Hematopoietic multipotent progenitor cell treated with erythropoietin and hydrocortisone succinate and interleukin-3 and kit ligand, for 4 days (in vitro differentiated cells): ENCODE measurements at places on chromosomes 16 and 17.

DNA sequence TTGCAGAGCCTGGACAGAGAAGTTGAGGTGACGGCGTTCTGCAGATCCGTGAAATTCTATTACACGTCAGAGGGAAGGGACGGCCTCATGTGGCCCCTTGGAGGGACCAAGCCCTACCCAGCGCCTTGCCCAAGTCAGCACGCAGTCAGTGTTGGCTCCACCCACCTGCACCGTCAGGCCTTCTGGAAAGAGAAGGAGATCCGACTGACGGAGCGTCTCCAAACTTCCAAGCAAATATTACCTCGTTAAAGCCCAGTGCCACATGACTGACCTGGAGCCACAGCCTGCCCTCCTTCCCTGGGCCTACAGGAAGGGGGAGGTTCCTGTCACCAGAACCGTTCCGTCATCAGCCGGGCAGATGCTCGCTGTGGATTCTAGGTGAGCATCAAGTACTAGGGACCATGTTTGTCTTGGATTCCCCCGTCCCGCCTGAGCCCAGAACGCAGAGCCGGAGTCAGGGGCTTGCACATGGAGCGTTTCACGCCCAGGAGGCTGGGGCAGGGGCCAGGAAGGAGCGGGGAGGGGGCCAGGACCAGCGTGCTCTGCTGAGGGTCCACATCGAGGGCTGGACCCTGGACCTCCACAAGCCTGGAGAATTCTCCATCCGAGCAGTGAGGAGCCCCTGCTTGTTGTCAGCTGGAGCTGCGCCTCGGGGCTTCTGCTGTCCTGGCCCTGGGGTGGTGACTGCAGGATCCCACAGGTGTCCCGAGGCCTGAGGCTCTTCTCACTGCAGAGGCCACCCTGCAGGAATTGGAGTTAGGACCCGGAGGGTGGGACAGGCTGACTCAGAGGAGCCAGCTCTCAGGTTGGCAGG lies 22.6 kb upstream of the METRNL start:
- DNase-seq, result no peak

- no peak for DNase-seq
These were observed 24.2 kb downstream of the MPG start for GRCh38 chr16:102060-102855.

GRCh38 chr17:10050597-10051101 lies 145.6 kb upstream of the RCVRN start:
- peak; percentile 62 for DNase-seq

- DNase-seq, result no peak
These were observed 620 bp upstream of the VWA3A start for GRCh38 chr16:22091721-22092120.
